Stimulated activated naive CD8-positive, alpha-beta T cell treated with anti-CD3 and anti-CD28 coated beads, Interleukin-15, amount 100 ng/mL, for 72 hours (primary cell): ENCODE measurements at places on chromosomes 12 and 14.

DNA sequence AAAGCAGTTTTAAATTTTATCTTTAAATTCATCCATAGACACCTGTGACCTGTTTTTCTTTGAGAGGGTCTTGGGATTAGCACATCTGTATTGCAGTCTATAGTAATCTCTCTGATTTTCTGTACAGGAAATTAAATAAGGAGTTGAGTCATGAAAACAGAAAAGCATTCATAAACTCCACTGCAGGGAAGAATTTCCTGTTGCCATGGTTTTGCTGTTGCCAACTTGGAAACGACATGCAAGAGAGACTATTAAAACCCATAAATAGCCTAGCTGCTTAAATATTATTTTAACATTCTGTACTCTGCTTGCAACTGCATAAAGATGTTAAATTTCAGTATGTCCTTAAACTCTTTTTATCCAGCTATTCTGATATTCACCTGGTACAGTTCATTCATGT, 281.0 kb upstream of the RGS6 start:
- no peak for DNase-seq

GRCh38 chr12:50550530-50551223, 45.9 kb downstream of the DIP2B start:
- no peak for DNase-seq

GRCh38 chr12:124026755-124027745, 54.0 kb downstream of the ZNF664 start:
- DNase-seq = no peak

DNA sequence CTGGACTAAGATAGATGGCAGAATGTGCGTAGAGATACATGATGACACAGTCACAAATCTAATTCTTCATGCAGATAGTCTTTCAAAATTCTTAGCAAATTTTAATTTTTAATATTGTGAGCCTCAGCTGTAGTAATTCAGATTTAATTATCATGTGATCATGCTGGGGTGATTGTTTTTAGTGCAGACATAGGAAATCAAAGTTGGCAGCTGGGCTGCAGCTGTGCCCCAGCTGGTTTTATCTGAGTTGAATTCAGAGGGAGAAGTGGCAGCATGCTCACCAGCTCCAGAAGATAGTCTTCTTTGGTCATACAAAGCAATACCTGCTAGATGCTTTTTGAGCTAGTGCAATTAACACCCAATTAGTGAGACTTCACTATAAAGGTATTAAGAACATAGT, 292.9 kb downstream of the RAD51B start:
- no peak for DNase-seq

DNA sequence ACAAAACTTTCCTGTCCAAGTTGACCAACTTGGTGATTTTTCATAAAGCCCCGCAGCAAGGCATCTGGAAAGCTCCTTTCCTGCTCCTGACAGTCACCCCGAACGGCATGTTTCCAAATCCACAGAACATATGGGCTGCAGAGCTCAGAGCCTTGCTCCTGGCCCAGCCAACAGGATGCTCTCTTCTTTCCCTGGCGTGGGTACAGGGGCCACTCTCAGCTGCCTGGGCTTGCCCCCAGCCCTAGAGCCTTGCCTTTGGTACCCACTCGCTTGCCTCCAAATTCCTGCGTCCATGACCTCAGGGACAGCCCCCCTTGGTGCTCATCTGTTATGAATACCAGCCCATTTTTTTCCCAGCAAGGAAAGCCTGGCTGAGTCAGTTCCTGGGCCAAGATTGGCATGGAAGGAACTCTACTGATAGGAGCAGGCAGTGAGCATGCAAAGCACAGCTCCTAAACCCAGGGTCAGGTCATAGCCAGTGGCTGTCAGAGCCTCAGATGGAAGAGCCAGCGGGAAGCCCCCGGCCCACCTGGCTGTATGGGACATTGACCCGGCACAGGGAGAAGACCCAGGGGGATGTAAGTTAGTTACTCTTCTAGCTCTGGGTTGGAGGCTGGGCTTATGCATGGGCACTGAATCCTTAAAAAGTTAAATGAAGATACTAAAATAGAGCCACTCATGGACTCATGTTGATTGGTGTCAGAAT, 105.3 kb upstream of the RTL1 start:
- no peak for DNase-seq

- no peak for DNase-seq
Measured at GRCh38 chr12:120346681-120347080, 19.1 kb upstream of the PLA2G1B start.

DNA sequence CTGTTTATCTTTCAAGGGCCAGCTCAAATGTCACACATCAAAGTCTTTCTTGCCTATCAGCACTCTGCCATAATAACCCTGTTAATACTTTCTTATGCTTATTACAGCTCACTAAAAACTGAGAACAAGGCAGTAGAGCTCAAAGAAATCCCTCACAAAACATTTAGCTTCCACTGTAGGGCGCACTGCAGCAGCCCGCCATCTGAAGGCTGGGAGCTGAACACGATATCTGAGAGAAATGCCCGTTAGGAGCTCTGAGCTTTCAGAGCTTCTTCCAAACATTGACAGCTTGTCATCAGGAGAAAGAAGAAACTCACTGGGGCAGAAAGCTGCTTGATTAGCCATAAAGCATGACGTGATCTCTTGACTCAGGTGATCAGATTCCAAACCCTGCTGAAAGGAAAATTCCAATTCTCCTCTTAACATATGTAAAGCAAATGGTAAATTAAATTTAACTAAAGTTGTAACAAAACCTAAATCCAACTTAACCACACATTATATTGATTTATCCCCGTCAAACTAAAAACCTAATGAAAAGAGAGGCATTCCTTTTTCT, 175.7 kb downstream of the C12orf50 start:
- DNase-seq = no peak

DNA sequence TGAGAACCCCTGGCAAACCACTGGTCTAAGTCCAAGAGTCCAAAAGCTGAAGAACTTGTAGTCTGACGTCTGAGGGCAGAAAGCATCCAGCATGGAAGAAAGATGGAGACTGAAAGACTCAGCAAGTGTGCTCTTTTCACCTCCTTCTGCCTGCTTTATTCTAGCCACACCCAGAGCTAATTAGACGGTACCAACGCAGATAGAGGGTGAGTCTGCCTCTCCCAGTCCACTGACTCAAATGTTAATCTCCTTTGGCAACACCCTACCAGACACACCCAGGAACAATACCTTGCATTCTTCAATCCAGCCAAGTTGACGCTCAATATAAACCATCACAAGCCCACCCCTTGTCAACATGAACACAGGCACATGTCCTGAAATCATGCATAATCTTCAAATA, 155.1 kb downstream of the CCDC59 start:
- DNase-seq = no peak

DNA sequence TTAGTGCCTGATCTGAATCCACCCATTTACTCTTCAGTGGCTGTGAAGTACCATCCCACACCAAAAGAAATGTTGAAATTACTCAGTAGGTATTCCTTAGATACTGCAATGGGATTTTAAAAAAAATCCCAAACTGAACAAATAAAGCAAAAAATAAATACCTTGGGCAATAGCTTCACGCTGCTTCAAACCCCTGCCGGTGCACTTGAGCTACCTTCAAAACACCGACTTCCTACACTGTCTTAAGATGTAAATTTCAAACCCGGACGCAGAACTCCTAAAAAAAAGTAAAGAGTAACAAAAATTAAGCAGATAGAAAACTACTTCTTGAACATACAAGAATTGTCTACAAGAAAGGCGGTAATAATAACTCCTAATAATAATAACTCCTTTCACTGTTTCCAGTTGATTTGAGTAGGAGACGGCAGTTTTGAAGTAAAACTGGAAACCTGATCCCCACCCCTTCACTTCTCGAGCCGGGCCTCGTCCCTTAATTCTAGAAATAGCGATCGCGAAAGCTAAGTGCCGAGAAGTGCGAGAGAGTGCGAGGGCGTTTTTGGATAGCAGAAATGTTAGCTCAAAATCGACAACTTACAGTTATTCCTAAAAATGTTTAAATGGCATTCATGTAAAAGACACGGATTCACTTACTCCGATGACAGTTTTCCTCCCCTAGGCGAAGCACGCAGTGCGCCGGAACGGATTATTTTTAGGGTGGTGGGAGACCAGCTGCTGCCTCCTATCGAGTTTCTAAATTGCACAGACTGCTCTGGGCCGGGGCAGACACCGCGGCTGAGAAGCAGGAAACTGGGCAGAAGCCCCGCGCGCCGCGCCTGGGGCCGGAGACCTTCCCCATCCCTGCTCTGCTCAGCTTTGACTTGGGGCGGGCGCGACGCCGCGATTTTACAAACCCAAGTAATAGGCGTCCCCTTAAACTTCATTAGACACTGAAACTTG, at the start of gene ABCC9:
Gene ABCC9, minus strand, starts transcription at position 878 of the 957 bp plus-strand sequence. CDS start 4,752 bp downstream, outside the sequence.
- DNase-seq = peak; percentile 14

GRCh38 chr12:108332791-108333382, 6.2 kb downstream of the CMKLR1 start:
- no peak for DNase-seq

GRCh38 chr14:100381395-100382105, 58.4 kb downstream of the SLC25A47 start:
- DNase-seq = no peak

GRCh38 chr14:106378191-106378590, 851.8 kb downstream of the TMEM121 start:
- no peak for DNase-seq

DNA sequence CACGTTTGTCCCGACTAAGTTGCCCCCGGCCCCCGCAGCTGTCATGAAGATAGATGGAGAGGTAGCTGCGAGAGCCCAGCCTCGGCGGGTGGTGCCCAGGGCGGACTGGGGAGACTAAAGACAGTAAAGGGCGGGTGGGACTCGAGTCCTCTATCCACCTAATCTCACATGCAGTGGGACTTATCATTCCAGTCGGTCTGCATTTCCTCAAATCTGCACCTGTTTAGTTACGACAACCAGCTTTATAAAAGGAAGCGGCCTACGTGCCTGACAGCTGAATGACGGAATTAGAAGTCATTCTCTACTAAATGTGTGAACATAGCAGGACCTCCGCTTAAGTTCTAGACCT, 109.8 kb upstream of the EGLN3 start:
- DNase-seq = no peak
